ENCODE measurements at places on chromosomes 16 and 17. TPM values are rescaled to one million over a fixed set of nuclear protein-coding genes. Genes with fewer than 3 reads are reported as not detected.

HLF gene
- 5.6 TPM for polyA plus RNA-seq

TEKT5 gene
- 0.37 TPM for polyA plus RNA-seq

ABCC11 gene
- polyA plus RNA-seq: 0.14 TPM

CCT6B gene
- polyA plus RNA-seq: 5.1 TPM

BAHCC1 gene
- polyA plus RNA-seq: 28.5 TPM

SLC6A2 gene
- 0.10 TPM for polyA plus RNA-seq

ACSM2A gene
- 1.1 TPM for polyA plus RNA-seq

MOSMO gene
- polyA plus RNA-seq: 31.0 TPM

NXPH3 gene
- 1.3 TPM for polyA plus RNA-seq

LHX1 gene
- polyA plus RNA-seq: 0.18 TPM

CSH2 gene
- not detected for polyA plus RNA-seq

CCL3 gene
- polyA plus RNA-seq: 9.9 TPM

DPEP3 gene
- 0.08 TPM for polyA plus RNA-seq

NPIPB13 gene
- polyA plus RNA-seq: 28.4 TPM

RNF213 gene
- polyA plus RNA-seq: 103 TPM

GPS1 gene
- polyA plus RNA-seq: 77.9 TPM

ACAP1 gene
- 6.7 TPM for polyA plus RNA-seq

SMPD3 gene
- polyA plus RNA-seq: 3.4 TPM

FOXC2 gene
- 0.81 TPM for polyA plus RNA-seq

LRRC75A gene
- polyA plus RNA-seq: 6.3 TPM

ZPBP2 gene
- polyA plus RNA-seq: not detected

BCAR1 gene
- 39.6 TPM for polyA plus RNA-seq

KCNJ12 gene
- 5.5 TPM for polyA plus RNA-seq

ABR gene
- polyA plus RNA-seq: 64.7 TPM

HAP1 gene
- 0.85 TPM for polyA plus RNA-seq

TMEM100 gene
- 18.6 TPM for polyA plus RNA-seq

ASB16 gene
- polyA plus RNA-seq: 3.7 TPM

SNAI3 gene
- 1.6 TPM for polyA plus RNA-seq

OGFOD1 gene
- polyA plus RNA-seq: 31.1 TPM

COTL1 gene
- polyA plus RNA-seq: 109 TPM

CD300H gene
- not detected for polyA plus RNA-seq

MC1R gene
- 3.1 TPM for polyA plus RNA-seq

TEX19 gene
- polyA plus RNA-seq: not detected

NR1D1 gene
- 4.2 TPM for polyA plus RNA-seq

TMEM186 gene
- 15.6 TPM for polyA plus RNA-seq

HS3ST3B1 gene
- 2.2 TPM for polyA plus RNA-seq

SP6 gene
- polyA plus RNA-seq: 6.3 TPM

CCL8 gene
- polyA plus RNA-seq: 0.50 TPM

Data from left lung (tissue), 14 donors.